ENCODE measurements at places on chromosomes 2 and 18. TPM values are rescaled to one million over a fixed set of nuclear protein-coding genes. Genes with fewer than 3 reads are reported as not detected.
A peak's percentile ranks its signal among the peaks of the same experiment; 100 is the strongest.

Gene FBXO48
- total RNA-seq = 0.64 TPM

DNA sequence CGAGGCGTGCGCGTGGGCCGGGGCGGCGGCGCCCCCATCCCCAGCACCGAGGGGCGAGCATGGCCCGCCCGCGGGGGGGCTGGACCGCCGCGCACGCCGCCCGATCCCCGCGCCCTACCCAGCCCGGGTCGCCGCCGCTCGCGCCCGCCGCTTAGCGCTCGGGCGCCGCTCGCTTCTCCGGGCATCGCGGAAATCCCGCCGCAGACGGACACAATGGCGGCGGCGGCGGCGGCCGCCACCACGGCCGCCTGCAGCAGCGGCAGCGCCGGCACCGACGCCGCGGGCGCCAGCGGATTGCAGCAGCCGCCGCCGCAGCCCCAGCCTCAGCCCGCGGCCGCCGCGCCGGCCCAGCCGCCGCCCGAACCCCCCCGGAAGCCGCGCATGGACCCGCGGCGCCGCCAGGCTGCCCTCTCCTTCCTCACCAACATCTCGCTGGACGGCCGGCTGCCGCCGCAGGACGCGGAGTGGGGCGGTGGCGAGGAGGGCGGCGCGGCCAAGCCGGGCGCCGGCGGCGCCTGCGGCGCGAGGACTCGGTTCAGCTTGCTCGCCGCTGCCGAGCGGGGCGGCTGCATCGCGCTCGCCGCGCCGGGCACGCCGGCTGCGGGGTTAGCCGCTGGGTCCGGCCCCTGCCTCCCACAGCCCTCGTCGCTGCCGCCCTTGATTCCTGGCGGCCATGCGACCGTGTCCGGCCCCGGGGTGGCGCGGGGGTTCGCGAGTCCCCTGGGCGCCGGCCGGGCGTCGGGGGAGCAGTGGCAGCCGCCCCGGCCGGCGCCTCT is 453 bp downstream of the CABLES1 start:
- H3K4me1 ChIP-seq = peaks cover 21% of the 10 kb centered on the region
- H3K36me3 ChIP-seq = no peaks in the 10 kb centered on the region
- DNase-seq = peak; percentile 29
- peaks cover 31% of the 10 kb centered on the region for H3K27me3 ChIP-seq
- H3K4me3 ChIP-seq = peak overlapping the region; percentile 9
- H3K27ac ChIP-seq = no peak overlapping the region

DNA sequence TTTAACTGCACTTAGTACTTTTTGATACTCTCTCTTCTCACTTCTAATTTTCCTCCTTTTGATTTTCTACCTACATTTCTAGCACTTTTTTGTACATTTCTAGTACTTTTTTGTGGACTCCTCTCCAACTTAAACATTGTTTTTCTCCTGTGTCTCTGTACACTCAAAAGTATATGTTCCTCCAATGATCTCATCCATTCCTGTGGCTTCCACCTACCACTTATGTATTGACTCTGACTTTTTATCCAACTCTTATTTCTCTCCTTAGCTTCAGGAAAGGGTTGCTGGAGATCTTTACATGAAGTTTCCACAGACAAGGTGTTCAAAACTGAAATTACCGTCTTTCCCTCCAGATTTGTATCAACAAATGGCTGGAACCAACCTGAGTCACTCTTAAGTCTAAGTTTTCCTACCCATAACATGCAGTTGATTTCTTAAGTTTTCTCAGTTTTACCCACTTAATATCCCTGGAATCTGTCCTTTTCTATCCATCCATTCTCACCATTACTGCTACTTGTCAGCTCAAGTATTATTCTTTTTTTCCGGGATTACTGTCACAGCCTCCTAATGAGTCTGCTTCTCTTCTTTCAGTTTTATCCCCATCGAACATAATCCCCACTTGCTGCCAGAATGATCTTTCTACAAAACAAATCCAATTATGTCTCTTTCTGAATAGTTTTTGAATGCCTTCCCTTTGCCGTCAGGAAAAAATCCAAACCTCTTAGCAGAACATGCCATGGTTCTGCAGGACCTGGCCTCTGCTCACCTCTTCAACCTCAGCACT is 22.6 kb upstream of the PELI1 start:
- no peaks in the 10 kb centered on the region for H3K36me3 ChIP-seq
- no peaks in the 10 kb centered on the region for H3K27me3 ChIP-seq
- no peak overlapping the region for H3K27ac ChIP-seq
- no peak for DNase-seq

Gene TEX261
- 60.4 TPM for total RNA-seq

Gene KATNAL2
- 0.91 TPM for total RNA-seq

Gene OXER1
- not detected for total RNA-seq

DNA sequence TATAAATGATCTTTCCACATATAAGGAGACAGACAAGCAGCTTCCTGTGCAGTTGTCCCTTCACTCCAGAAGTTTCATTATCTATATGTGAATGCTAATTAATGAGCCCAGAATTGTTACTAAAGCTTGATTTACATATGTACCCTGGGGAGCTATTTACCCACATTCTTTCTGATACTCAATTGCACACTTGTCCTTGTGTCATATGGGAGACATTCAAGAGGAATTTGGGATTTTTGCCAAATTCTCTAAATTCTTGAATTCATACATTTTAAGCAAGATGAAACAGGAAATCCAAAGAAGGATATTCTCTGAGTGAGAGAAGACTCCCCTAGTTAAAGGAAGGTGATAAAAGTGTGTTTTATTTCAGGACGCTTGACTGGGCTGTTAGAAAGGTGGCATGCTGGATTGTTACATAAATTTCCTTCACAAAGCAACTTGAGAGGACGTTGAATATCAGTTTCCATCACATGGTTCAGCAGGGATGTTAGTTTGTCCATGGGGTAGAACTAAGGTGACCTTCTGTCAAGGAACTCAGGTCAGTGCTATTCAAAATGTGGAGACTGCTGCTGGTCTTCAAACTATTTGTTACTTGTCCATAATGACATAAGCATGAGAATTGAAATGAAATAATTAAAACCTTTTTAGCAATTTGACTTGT is 368.2 kb downstream of the IRS1 start:
- DNase-seq = no peak
- H3K27ac ChIP-seq = no peak overlapping the region
- H3K4me3 ChIP-seq = no peak overlapping the region
- H3K4me1 ChIP-seq = no peaks in the 10 kb centered on the region
- no peaks in the 10 kb centered on the region for H3K36me3 ChIP-seq

Gene AQP12B
- total RNA-seq = not detected

- H3K27me3 ChIP-seq = no peaks in the 10 kb centered on the region
- H3K4me3 ChIP-seq = no peak overlapping the region
Measured at GRCh38 chr2:134310107-134311079, 56.5 kb downstream of the MGAT5 start.

DNA sequence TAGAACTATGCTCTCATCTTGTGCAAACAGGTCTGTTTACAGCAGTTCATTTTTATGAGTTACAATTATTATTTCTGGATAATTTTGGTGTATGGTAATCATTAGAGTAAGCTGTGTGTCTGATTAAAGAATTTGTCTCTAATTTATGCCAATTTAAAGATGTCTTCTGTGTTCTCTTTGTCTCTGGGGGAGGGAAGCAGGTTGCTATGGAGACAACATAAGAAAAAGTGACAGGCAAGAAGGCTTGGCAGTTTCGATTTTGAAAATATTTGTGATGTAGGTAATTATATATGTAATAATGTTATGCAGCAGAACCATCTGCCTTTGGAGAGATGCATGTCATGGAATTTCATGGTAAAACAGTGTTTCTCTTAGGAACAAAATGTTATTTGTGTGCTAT is 78.2 kb downstream of the SH3RF3 start:
- no peak overlapping the region for H3K4me3 ChIP-seq
- DNase-seq = no peak
- no peak overlapping the region for H3K27ac ChIP-seq
- peaks cover 52% of the 10 kb centered on the region for H3K27me3 ChIP-seq
- no peaks in the 10 kb centered on the region for H3K36me3 ChIP-seq

DNA sequence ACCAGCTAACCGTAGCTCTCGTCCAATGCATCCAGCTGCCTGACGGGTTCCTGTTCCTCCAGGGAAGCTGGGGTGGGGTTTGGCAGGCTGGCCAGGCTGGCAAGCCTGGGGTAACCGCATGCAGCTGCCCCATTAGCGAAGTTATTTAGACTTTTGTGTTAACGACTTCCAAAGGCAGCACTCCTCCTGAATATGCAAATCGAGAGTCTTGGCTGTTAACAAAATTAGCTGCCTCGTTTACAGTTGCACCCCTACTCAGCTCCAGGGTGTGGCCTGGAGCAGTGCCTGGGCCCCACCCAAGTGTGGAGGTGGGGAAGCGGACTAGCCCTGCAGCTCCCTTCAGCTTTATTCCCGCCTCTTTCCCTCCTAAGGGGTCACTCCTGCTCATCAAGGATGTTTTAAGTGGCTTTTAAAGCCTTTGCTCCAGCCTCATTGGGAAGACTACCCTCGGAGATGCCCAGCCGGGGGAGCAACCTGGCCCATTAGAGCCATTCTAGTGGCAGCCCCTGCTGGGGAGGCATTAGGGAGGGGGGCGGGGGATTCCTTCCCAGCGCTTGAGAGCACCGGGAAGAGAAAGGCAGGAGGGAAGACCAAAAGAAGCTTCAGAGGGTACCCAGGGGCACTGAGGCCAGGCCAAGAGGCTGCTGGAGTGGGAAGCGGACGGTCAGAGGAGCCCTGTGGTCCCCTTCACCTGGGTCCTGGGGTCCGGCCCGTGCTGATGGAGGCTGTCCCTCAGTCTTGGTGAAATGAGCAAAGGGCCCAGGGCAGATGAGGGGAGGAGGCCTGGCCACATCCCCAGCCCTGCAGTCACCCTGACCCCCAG is 204.1 kb downstream of the CELF4 start:
- no peak overlapping the region for H3K27ac ChIP-seq
- no peaks in the 10 kb centered on the region for H3K36me3 ChIP-seq
- no peak for DNase-seq

Gene ZBTB14
- total RNA-seq = 8.5 TPM

DNA sequence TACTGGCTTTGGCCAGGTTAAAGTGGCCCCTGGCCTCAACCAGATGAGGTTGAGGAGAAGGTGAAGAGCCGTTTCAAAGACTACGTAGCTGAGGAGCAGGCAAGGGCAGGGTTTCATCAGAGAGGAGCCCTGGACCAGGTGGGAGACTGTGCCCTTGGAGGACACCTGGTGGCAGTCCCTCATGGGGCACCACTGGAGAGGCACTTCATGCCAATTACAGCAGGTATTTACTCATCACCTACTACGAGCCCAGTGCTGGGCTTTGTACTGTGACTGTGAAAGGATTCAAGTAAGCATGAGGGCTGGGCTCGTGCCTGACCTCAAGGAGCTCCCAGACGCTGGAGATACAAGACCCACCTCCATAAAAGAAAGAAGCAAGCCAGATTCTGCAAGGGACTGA is 37.6 kb downstream of the SMAD7 start:
- H3K27ac ChIP-seq = no peak overlapping the region
- no peak overlapping the region for H3K4me3 ChIP-seq
- no peaks in the 10 kb centered on the region for H3K36me3 ChIP-seq
- DNase-seq = no peak
- H3K4me1 ChIP-seq = peaks cover 9% of the 10 kb centered on the region
- no peaks in the 10 kb centered on the region for H3K27me3 ChIP-seq

DNA sequence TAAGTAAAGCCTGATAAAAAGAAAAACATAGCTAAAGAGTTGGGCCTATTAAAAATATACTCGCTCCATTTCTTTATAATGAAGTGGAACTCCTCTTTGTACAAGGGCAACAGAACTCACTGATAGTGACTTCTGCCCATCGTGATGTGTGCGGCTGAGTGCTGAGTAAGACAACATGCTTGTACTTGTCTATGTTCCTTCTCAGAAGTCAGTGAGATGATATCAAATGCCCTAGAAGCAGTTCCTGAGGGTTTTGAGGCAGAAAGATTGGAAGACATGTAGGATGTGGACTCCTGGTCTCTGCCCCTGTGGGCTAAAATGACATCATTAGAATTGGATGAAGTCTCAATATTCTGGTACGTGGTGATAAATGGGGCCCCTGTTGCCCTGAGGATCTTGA is 73.8 kb downstream of the USP40 start:
- H3K36me3 ChIP-seq = peaks cover 8% of the 10 kb centered on the region
- DNase-seq = no peak
- no peaks in the 10 kb centered on the region for H3K4me1 ChIP-seq
- no peaks in the 10 kb centered on the region for H3K27me3 ChIP-seq

All from K562 (cell line).